ENCODE measurements at places on chromosomes 5 and 9.

DNA sequence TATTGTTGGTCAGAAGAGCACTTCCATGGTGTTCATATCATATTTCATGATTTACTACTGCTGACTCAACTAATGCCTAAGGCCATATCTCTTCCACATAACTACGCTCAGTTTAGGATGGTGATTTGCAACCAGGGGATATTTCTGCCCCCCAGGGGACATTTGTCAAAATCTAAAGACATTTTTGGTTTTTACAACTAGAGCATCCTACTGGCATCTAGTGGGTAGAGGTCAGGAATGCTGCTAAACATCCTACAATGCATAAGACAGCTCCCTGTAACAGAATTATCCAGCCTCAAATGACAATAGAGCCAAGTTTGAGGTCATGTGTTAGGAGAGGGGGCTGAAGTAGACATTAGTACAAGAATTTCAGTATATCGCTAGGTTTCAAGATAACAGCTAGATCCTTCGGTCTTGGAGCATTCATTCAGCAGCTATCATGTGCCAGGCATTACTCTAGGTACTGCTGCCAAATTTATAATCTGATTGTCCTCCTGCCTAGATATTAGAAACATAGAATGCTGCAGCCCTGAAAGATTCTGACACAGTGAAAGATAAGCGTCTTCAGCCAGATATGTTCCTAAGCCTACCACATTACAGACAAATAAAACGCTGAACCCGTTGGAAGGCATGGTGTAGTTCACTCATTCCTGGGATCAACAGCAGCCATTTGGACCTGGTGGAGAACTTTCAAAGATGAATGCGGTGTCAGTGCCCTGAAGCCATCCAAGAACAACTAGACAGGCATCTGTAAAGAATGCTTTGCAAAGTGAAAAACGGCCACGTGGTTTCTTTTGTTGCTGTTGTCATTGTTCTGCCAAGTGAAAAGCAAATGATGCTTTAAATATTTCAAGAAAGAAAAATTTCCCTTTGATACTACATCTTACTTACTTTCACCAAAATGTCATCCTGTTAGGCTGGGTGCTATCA, 55.5 kb upstream of the FST start:
- DNase-seq, result peak; percentile 35

- peak; percentile 87 for DNase-seq
Measured at GRCh38 chr5:173315495-173316338, 12.5 kb downstream of the STC2 start.

DNA sequence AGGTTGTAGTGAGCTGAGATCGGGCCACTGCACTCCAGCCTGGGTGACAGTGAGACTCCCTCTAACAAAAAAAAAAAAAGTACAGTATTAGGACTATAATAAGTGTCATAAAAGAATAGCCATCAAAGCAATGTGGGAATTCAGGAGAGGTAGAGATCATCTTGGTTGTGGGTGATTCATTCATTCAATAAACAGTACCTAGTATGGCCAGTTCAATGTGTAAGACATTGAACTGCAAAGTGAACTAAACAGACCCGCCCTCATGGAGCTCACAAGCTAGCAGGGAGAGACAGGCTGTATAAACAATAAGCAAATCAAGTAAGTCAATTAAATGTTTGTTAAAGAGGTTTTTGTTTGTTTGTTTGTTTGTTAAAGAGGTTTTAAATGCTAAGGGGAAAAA, 146.1 kb upstream of the RANBP3L start:
- DNase-seq, result no peak

GRCh38 chr9:68975365-68976043, 38.4 kb downstream of the PRKACG start:
- DNase-seq, result no peak

DNA sequence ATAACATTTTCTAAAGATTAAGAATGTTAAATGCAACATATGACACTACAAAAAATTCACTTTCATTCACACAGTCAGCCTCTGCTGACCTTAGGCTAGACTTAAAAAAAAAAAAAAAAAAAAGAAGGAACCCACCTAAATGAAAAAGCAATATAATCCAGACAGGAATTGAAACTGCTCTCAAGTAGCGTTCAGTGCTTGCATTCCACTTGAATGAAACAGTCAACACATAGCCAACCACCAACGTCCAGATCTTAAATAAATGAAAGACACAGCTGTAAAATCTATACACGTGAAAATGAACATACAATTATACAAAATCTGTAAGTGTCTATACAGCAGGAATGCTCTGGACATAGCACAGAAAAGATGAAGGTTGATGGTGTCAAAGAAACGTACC, 11.4 kb downstream of the TMEM245 start:
- peak; percentile 65 for DNase-seq

DNA sequence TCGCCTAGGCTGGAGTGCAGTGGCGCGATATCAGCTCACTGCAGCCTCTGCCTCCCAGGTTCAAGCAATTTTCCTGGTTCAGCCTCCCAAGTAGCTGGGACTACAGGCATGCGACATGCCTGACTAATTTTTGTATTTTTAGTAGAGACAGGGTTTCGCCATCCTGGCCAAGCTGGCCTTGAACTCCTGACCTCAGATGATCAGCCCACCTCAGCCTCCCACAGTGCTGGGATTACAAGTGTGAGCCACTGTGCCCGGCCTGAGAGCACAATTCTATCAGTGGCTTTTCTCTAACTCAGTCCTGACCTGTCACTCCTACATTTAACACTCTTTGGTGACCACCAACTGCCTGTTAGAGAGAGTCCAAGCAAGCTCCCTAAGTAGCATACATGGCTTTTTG, 82.7 kb upstream of the SPOCK1 start:
- DNase-seq, result no peak

DNA sequence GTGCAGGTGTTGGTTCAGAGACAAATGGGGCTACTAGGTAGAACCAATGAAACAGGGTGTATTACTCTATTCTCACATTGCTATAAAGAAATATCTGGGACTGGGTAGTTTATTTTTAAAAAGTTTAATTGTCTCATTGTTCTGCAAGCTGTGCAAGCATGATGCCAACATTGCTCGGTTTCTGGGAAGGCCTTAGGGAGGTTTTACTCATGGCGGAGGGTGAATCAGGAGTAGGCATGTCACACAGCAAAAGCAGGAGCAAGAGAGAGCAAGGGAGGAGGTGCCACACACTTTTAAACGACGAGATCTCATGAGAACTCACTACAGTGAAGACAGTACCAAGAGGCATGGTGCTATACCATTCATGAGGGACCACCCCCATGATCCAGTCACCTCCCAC, 134.6 kb downstream of the PIK3R1 start:
- DNase-seq, result no peak

- no peak for DNase-seq
Measured at GRCh38 chr9:123089790-123090189, 56.3 kb downstream of the GPR21 start.

DNA sequence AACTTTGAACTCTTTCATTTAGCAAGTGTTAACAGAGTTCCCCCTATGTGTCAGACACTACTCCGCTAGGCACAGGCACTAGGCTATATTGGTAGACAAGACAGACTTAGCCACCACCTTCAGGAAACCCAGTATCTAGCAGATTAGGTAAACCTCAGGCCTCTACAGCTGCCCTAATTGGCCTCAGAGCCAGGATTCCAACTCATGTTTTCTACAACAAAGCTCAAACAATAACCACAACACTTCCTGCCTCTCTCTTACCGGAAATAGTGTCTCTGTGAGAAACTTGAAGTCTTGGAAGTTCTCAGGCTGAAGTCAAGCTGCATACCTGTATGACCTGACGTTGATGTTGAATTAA, 116.6 kb upstream of the SLC44A1 start:
- DNase-seq, result peak; percentile 15

DNA sequence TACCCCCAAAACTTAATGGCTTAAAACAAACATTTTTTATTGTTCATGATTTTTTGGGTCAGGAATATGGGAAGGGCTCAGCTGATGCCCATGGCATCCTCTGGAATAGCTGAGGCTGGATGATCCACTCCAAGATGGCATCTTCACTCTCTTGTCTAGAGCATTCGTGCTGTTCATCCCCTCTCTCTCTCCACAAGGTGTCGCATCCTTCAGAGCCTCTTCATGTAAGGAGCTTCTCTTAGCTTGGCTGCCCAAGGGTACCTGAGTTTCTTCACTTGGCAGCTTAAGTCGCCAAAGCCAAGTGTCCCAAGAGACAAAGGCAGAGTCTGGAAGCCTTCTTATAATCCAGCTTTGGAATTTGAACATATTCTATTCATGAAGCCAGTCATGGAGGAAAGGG, 294.7 kb downstream of the CHSY3 start:
- DNase-seq, result peak; percentile 29

GRCh38 chr5:95956900-95957293, 4.8 kb downstream of the ELL2 start:
- DNase-seq, result no peak

- no peak for DNase-seq
Measured at GRCh38 chr5:33927685-33928084, 8.5 kb upstream of the RXFP3 start.
